ENCODE measurements at places on chromosomes 7 and 10. TPM values are rescaled to one million over a fixed set of nuclear protein-coding genes. Genes with fewer than 3 reads are reported as not detected.

The ZNF804B gene
- total RNA-seq, result not detected

The FFAR4 gene
- not detected for total RNA-seq

The ACHE gene
- total RNA-seq, result 0.87 TPM

The GIMAP8 gene
- not detected for total RNA-seq

The HOXA10 gene
- total RNA-seq, result not detected

The CALHM1 gene
- not detected for total RNA-seq

DNA sequence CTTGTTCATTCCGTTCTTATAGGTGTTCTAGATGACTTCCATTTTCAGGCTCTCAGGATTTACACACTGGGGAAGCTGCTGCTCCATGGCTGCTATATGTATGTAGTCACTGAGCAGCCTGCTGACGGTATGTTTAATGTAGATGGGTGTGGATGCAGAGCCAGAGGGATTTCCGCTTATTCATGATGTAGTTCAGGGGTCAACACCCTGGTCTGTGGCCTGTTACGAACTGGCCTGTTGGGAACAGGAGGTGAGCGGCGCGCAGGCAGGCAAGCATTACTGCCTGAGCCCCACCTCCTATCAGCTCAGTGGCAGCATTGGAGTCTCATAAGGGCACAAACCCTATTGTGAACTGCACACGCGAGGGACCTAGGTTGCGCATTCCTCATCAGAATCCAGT is 33.9 kb downstream of the DNAJB6 start:
- no peak overlapping the region for H3K27ac ChIP-seq
- peaks cover 4% of the 10 kb centered on the region for H3K4me1 ChIP-seq
- no peak overlapping the region for H3K4me3 ChIP-seq
- DNase-seq, result no peak

GRCh38 chr7:129615018-129615417 is 3.5 kb downstream of the NRF1 start:
- DNase-seq, result peak; percentile 45
- no peak overlapping the region for H3K27ac ChIP-seq
- peaks cover 23% of the 10 kb centered on the region for H3K4me1 ChIP-seq
- H3K36me3 ChIP-seq, result peaks cover 1% of the 10 kb centered on the region
- H3K4me3 ChIP-seq, result no peak overlapping the region

DNA sequence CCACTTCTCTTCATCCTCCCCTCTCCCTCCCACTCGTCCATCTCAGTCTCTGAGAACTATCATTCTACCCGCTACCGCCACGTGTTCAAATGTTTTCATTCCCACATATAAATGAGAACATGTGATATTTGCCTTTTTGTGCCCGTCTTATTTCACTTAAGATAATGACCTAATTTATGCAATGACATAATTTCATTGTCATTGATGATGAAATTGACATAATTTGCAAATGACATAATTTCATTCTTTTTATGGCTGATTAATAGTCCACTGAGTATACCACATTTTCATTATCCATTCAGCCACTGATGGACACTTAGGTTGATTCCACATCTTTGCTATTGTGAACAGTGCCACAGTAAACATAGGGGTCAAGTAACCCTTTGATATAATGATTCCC is 292.3 kb downstream of the GRID1 start:
- H3K4me1 ChIP-seq, result no peaks in the 10 kb centered on the region
- no peak overlapping the region for H3K27ac ChIP-seq
- DNase-seq, result no peak
- no peaks in the 10 kb centered on the region for H3K36me3 ChIP-seq
- H3K27me3 ChIP-seq, result no peaks in the 10 kb centered on the region

GRCh38 chr10:75617485-75618155 is 186.2 kb downstream of the LRMDA start:
- H3K27ac ChIP-seq, result no peak overlapping the region
- no peaks in the 10 kb centered on the region for H3K36me3 ChIP-seq
- H3K4me1 ChIP-seq, result no peaks in the 10 kb centered on the region
- peaks cover 38% of the 10 kb centered on the region for H3K27me3 ChIP-seq
- no peak for DNase-seq
- no peak overlapping the region for H3K4me3 ChIP-seq

DNA sequence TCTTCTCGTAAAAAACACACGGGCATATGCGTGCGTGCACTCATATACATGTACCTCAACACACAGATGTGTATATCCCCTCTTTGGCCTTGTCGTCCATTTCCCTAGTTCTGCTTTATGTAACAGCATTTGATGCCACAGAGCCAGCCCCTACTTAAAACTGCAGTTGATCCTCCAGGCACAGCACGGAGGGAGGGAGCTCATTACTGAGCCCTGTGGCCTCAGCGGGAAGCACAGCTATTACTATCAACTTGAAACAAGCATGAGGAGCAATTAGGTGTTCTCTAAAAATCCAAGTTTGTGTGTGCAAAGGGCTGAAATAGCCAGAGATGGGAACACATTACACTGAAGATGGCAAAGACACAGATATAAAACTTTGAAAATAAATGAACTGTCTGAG is 580.9 kb downstream of the GLRX3 start:
- H3K36me3 ChIP-seq, result no peaks in the 10 kb centered on the region
- no peak for DNase-seq
- no peaks in the 10 kb centered on the region for H3K4me1 ChIP-seq

- H3K4me3 ChIP-seq, result no peak overlapping the region
- peak overlapping the region; percentile 56 for H3K27ac ChIP-seq
- H3K27me3 ChIP-seq, result no peaks in the 10 kb centered on the region
- H3K36me3 ChIP-seq, result peaks cover 13% of the 10 kb centered on the region
- H3K4me1 ChIP-seq, result no peaks in the 10 kb centered on the region
- no peak for DNase-seq
Measured at GRCh38 chr7:26183545-26184280, 16.8 kb downstream of the HNRNPA2B1 start.

- H3K27me3 ChIP-seq, result no peaks in the 10 kb centered on the region
- H3K4me3 ChIP-seq, result no peak overlapping the region
- DNase-seq, result peak; percentile 29
- H3K27ac ChIP-seq, result no peak overlapping the region
Measured at GRCh38 chr10:91313796-91314485, 93.5 kb downstream of the PCGF5 start.

GRCh38 chr10:103685880-103686669 is 169.3 kb downstream of the SH3PXD2A start:
- H3K4me1 ChIP-seq, result no peaks in the 10 kb centered on the region
- no peaks in the 10 kb centered on the region for H3K36me3 ChIP-seq
- no peak overlapping the region for H3K4me3 ChIP-seq
- H3K27me3 ChIP-seq, result no peaks in the 10 kb centered on the region
- no peak overlapping the region for H3K27ac ChIP-seq

DNA sequence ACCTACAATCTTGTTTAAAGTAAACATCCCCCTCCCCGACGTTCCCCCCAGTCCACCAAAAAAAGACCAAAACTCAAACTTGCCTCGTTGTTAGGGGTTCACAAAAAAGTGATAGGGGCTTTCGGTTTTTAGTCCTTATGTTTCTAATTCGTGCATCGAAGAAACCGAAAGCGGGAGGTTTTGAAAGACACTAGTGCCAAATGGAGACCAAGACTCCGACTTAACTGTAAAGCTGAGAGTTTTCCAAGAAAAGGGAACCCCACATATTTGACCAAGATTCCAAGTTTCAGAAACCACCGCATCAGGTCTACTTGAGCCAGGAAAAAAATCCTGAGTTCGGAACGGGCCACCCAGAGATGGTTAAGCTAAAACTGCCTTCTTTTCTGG is 534 bp downstream of the PSMA2 start:
- H3K4me3 ChIP-seq, result peak overlapping the region; percentile 83
- H3K27me3 ChIP-seq, result no peaks in the 10 kb centered on the region
- peaks cover 17% of the 10 kb centered on the region for H3K4me1 ChIP-seq
- DNase-seq, result no peak
- peaks cover 27% of the 10 kb centered on the region for H3K36me3 ChIP-seq

DNA sequence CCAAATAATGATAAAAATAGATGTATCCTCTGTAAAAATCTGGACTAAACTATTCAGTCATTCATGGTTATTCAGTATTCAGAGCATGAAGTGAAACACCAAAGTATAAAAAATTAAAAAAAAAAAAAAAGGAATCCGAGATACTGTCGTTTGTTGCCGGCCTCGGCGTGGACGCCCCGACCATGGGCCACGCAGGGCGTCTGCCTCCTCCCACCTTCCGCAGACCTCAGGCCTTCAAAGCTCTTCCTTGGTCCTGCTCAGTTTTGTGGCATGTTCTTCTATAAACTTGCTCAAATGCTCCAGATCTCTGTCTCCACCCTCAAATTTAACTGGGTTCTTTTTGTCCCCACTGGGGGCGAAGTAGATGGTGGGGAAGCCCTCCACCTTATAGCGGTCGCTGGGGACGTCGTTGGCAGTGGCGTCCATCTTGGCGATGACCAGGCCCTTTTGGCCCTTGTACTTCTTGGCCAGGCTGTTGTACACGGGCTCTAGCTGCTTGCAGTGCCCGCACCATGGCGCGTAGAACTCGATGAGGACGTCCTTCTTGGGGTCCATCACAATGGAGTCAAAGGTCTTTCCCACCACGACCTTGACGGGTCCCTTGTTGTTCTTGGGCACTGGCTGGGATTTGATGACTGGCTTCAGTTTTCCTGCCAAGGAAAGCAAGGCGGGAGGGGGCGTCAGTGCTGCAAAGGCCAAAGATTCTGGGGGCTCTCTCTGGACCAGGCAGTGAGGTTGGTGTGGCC is 24.6 kb downstream of the PDIA4 start:
- no peaks in the 10 kb centered on the region for H3K4me1 ChIP-seq
- no peak overlapping the region for H3K27ac ChIP-seq
- H3K27me3 ChIP-seq, result no peaks in the 10 kb centered on the region
- no peak for DNase-seq
- no peak overlapping the region for H3K4me3 ChIP-seq

DNA sequence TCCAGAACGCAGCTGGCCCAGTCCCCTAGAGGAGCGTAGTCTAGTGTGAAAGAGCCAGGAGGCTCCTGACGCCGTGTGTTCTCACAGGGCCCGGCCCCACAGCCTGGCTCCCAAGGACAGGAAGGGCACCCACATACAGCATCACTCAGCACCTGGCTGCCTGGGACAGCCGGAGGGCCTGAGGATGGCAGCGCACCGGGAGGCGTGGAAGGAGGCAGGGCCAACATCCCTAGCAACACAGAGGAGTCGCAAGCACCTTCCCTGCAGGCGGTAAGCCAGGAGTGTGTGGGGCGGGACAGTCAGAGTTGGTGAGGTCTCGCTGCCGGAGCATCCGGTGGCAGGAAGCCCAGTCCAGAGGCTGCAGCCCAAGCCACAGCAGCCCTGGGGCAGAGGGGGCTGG is 125.8 kb downstream of the MAD1L1 start:
- no peak for DNase-seq
- no peak overlapping the region for H3K27ac ChIP-seq
- no peaks in the 10 kb centered on the region for H3K27me3 ChIP-seq
- H3K36me3 ChIP-seq, result no peaks in the 10 kb centered on the region
- no peak overlapping the region for H3K4me3 ChIP-seq

Measured in A673 (cell line).